ENCODE measurements at places on chromosomes 2 and 18.
A peak's percentile ranks its signal among the peaks of the same experiment; 100 is the strongest.

GRCh38 chr2:174180165-174180724, 68.1 kb downstream of the OLA1 start:
- no peak for DNase-seq

DNA sequence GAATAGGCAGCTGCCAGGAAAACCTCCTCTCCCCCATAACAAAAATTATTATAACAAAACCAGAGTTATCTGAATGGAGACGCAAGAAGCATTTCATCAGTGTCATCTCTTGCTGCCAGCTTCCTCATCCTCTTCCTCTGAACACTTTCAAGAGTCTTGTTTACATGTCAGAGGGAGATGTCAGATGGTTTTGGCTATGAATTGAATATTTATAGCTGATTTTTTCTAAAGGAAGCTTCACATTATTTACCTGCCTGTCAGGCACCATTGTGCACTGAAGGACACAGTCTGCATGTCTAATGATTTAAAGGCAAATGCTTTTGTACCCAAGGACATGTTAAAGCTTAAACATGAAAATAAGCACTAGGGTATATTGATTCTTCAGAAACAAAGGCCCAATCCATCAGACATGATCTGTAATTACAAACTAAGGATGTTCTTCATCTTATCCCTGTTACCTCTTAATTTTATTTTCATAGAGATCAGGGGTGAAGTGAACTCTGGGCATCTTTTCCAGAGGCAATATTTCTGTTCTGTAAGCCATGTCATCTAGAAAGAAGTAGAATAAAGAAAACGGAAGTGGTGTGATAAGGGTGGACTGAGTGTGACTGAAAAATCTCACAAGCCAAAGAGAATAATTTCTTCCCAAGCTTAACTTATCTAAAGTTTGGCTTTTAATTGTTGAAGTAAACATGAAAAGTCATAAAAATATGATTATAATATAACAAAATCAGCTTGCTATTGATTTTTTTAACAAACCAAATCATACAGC, 168.7 kb downstream of the ANKRD44 start:
- DNase-seq, result no peak

DNA sequence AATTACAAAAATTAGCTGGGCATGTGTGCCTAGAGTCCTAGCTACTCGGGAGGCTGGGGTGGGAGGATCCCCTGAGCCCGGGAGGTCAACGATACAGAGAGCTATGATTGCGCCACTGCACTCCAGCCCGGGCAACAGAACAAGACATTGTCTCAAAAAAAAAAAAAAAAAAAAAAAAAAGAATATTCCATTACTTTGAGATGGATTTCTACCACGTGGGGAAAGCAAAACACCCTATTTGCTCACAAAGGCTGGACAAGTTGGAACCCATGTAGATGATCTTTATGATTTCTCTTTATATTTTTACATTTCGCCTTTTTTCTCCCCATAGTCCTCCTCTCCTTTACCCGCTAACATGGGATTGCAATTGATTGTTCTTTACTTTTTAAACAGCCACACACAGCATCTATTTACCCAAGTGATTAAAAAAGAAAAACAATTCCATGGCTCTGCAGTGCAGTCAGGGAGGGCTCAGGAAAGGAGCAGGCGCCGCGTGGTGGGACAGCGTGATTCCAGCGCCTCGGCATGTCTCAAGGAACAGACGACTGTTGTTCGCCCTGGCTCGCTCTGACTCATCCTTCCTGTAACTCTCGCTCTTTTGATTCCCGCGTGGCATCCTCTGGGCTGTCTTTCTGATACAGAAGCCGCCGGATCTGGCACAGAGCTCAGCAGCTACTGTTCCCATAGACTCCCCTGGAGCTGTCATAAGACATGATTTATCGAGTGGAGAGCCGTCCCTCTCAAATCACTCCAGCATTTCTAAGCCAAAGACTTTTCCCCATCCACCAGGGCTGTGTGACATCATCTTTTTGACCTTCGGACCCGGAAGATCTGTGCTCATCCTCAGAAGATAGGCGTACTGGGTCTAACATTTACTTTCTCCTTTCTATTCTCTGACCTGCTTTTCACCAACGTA, 230.4 kb upstream of the AGAP1 start:
- DNase-seq, result no peak

DNA sequence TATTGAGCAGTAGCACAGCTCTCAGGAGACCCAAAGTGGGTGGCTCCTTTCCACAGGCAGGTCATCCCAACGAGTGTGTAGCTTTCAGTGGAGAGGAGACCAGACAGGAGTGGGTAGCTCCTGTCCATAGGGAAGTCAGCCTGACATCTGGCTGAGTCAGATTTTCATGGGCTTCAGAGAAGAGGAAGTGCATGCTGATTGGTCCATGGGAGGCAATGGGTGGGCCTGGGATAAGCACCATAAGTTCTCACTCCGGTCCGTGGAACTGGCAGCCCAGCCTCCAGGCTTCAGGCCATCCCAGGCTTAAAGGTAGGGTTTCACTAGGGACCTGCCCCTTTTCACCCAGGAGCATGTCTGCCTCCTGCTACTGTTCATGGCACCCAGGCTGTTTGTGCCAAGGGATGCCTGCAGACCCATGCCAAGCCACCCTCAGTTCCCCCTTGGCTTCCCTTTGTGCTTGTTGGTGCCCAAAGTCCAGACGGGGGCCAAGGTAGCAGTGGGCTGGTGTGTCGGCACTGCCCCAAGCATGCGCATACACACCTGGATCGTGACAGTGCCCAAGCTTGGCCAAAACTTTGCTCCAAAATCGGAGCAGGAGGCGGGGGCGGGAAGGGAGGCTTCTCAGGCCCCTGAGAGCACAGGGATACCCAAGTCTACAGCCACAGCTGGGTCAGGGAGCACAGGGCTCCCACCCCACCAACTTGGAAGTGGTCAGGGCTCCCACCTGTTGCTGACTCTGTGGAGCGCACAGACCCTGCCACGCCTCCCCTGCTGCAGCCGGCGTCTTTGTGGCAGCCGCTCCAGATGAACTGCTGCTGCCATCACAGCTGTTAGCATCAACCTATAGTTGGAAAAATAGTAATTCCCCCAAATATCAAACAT, 26.4 kb downstream of the MARCHF7 start:
- DNase-seq, result peak; percentile 50

- no peak for DNase-seq
These were observed 30.5 kb upstream of the NEDD4L start for GRCh38 chr18:58013241-58014211.

- DNase-seq, result no peak
These were observed 24.0 kb upstream of the B3GNT7 start for GRCh38 chr2:231371430-231372054.

DNA sequence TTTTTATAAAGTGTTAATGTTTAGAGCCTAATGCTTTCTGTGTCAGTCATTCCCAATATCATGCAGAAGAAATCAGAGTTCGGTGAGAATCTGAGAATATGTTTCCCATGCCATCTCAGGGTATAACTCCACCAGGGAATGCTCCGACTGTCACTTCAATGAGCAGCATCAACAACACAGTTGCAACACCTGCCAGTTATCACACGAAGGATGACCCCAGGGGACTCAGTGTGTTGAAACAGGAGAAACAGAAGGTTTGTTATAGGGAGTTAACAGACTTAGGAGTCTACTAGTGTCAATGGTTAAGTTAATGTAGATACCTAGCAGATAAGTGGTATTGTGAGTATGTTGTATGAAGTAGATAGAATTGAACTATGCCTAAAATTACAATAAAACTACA, 31.0 kb downstream of the VAPA start:
- DNase-seq, result no peak

GRCh38 chr2:106546391-106546990, 59.3 kb downstream of the CD8B2 start:
- DNase-seq, result no peak

DNA sequence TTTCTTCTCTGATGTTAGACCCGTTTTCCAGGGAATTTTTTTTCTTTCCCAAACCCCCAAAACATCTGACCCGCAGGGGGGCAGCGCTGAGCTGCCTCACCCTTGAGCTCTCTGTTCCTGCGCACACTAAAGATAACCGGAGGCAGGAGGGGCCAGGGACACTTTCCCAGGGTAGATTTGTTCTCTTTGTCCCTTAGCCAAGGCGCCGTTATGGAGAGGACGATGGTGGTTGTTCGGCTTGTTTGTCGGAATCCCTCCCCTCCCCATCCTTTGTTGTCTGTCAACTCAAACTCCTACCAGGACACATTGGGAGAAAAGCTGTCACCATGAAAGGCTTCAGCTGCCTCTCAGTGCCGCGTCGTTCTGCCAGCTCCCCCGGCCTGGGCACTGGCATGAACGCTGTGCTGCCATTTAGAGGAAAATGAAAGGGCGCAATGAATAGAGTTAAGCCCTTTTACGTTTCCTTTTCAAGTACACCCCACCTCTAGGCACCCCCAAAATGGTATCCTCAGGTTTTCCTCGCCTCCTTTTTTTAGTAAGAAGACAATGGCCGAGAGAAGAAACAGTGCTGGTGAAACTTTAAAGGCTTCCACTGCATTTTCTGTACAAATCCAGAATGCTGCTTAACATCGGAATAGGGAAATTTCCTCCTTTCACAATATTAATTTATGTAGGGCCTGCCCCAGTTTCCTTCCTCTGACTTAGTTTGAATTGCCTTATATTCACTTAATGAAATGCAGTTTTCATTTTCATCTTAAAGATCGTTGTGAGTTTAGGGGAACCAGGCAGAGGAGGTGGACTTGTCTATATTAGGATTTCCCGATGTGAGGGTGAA, 62.1 kb downstream of the RND3 start:
- no peak for DNase-seq

GRCh38 chr2:38948995-38949394, 59.3 kb downstream of the ARHGEF33 start:
- DNase-seq, result no peak

DNA sequence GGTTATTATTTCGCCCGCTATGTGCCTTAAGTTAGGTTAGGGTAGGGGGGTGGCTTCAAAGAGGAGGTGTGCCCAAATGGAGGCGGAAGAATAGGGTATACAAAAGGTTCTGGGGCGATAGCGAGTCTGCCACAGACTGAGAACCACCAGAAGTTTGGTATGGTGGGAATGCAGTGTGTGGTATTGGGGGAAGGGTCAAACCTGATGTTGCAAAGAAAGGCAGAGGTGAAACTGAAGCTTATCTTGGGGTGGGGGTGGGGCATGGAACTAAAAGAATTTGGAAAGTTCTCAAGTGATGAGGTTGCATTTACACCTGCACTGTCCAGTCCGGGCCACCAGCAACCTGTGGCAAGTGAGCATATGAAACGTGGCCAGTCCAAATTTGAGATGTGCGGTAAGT, 11.8 kb upstream of the CCBE1 start:
- no peak for DNase-seq

DNA sequence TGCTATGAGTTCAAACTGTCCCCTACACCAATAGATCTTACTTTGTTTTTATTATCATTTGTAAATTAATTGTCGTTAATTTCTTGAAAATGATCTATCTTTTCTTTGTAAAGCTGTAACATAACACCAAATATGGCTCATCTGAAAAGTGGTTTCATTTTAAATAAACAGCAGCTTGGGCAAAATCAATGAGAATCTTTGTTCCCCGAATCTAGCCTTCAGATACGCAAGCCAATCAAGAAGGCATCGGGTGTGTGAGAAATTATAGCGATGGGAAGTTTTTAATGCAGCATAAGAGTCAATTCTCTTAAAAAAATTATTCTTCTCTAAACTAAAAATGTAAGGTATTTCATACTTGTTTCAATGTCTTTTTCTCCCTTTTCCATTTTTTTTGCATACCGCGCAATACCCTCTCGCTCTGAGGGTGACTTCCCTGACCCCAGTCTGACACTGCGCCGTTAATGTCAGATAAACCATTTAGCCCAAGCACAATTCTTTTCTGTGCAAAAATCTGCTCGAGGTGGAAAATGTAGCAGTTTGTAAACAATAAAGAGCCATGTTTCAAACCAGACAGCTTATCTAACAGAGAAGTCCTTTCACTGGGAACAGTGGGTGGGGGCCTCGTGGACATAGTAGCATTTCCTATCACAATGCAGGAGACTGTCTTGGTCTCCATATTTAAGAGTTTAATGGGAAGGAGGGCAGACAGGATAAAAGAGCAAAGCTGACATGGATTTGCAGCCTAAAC, 129.4 kb downstream of the TCF4 start:
- no peak for DNase-seq

- DNase-seq, result peak; percentile 93
These were observed 138.3 kb upstream of the ID2 start for GRCh38 chr2:8543383-8544170.

- DNase-seq, result no peak
These were observed 43.6 kb downstream of the MC2R start for GRCh38 chr18:13871701-13872100.

DNA sequence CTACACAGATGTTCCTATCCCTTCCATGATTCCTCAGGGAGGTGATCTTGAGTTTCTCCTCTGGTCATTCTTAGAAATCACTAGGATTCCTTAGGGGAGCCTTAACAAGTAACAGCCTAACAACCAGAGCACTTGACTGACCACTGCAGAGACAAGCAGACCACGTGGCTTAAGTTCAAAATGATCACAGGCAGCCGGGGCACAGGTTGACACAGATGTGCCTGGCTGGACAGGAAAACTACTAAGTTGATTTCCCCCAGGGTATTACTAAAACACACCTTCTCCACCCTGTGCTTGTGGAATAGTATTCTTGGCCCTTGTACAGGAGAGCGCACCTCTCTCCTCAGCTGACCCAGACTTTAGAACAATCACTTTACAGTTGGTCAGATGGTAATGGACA, 29.9 kb downstream of the ST3GAL5 start:
- DNase-seq, result no peak

- peak; percentile 61 for DNase-seq
These were observed 633 bp downstream of the KIAA1328 start for GRCh38 chr18:36829362-36830157.
